ENCODE measurements at places on chromosomes 6 and 20.
A peak's percentile ranks its signal among the peaks of the same experiment; 100 is the strongest.

DNA sequence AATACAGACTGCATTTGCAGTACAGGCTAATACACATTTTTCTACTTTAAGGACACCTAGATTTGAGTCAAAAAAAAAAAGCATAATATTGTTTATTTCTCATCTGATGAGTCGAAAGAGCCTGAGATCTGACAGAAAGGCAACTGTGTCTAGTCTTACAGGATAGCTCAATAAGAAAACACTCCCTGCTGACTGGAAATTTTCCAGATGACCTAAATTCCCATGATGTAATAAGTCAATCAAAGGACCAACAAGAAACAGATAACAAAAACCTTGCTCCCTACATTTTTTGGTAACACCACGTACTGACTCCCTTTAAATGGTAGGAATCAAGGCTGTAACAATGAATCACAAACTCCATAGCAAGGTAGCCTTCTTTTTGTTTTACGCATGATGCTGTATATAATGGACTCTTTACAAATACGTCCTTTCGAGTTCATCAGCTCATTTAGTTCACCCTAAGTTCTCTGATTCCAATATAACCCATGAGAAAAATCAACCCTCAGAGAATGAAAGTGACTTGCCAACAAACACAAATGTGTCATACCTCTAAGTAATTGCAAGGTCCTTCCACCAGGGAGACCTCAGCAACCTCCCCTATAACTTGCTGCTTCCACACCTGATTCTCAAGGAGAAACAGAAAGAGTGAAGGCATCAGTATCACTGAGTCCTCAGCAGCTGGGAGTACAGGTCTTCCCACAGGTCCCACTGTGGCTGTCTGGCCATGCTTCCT, 12.1 kb downstream of the TBX18 start:
- DNase-seq: no peak

GRCh38 chr6:156080371-156080770, 624.7 kb upstream of the NOX3 start:
- no peak for DNase-seq

- no peak for DNase-seq
These were observed 85.5 kb upstream of the HTR1B start for GRCh38 chr6:77548662-77549366.

DNA sequence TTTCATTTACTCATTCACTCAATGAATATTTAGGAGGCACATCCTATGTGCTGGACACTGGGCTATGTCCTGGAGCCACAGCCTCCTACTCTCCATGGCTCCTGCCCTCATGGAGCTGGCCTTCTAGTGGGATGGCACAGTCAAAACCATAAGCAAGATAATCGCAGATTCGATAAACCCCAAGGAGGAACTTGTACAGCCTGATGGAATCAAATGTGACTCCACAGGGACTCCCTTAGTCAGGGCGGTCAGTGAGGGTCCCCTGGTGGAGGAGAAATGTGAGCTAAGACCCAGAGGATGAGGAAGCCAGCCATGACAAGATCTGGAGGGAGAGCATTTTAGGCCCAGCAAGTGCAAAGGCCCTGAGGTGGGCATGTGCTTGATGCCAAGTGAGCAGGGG, 211.9 kb downstream of the PREX1 start:
- DNase-seq: peak; percentile 35

GRCh38 chr6:109311471-109311870, 70.8 kb downstream of the CD164 start:
- DNase-seq: no peak

DNA sequence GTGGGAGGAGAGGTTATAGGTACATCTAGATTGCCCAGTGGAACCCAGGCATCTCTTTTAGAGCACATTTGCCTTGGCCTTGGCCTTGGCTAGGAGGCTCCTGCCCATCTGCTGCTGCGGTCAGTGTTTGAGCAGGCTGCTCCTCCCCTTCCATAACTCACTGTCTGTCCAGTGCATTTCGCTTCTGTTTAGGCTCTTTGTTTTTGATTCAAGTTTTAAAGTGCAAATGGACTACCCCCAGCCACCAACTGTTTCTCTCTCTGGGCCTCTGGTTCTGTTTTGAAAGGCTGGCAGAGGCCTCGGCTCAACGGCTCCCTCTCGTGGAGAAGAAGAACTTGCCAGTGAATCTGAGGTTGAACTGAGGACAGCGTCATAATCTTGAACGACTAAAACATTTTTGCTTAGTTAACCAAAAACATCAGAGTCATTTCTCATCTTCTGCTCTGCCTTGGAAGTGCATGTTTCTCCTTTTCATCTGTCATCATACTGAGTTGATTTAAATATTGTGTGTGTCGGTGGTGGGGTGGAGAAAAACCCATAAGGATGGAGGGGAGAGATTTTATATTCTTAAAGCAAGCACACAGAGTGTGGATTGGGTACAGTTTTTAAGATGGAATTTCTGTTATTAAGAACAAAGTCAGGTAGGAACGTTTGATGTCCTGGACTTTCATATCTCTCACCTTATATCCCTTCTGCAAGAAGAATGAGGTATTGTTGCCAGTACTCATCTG, 171.4 kb downstream of the DTNBP1 start:
- peak; percentile 86 for DNase-seq

- no peak for DNase-seq
These were observed 82.8 kb upstream of the HDAC2 start for GRCh38 chr6:114053791-114054190.

DNA sequence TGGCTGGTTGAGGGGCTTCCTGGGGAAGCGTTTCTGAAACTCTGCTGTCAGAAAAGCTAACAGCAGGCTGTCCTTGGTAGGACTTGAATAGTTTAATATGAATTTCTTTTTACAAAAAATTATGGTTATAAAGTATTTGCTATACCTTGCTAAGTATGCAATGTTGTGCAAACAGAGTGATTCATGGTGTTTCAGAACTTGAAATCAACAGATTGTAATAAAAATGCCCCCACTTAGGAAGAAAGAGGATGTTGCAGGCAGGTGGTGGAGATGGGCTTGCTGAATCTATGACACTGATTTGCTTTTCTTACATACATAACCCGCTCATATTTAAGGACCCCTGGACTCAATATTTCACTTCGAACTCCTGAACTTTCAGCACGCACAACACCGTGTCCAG, 211.6 kb downstream of the THBS2 start:
- no peak for DNase-seq

GRCh38 chr6:150635906-150636514, 36.3 kb downstream of the PLEKHG1 start:
- no peak for DNase-seq

DNA sequence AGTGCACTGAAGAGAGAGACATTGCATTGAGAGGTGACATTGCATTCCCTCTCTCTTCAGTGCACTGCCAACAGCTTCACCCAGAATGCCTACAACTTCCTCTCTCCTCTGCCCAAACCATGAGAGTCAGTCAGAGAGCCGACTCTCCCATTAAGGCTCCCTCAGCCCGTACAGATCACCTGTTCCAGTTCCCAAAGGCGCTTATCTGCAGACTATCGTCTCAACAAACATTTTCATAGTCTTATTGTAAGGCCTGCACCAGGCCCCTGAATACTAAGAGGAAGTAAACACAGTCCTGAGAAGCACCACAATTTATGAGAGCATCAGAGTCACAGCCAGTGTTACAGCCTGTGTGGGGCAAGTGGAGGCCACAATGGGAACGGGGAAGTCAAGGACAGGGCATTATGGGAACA, 53.7 kb downstream of the GFOD1 start:
- DNase-seq: no peak

DNA sequence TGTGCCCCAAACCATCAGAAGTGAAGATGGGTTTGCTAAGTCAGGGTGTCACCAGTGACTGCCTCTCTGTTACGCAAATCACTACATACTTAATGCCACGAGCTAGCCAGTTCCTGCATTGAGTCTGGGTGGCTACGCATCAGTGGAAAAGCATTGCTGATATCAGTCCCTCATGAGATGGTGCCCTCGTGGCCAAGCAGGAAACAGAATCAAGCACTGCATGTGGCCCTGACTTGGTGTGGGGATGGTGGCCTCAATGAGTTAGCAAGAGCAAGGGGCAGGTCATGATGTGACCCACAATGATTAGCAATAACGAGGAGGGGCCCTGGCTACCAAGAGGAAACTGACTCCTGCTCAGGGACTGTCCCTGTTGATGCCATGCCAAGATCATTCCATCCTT, 51.6 kb upstream of the FNDC1 start:
- DNase-seq: no peak

- no peak for DNase-seq
These were observed 33.8 kb upstream of the RREB1 start for GRCh38 chr6:7073821-7074525.

- DNase-seq: no peak
These were observed 36.0 kb upstream of the AKIRIN2 start for GRCh38 chr6:87738000-87738399.

DNA sequence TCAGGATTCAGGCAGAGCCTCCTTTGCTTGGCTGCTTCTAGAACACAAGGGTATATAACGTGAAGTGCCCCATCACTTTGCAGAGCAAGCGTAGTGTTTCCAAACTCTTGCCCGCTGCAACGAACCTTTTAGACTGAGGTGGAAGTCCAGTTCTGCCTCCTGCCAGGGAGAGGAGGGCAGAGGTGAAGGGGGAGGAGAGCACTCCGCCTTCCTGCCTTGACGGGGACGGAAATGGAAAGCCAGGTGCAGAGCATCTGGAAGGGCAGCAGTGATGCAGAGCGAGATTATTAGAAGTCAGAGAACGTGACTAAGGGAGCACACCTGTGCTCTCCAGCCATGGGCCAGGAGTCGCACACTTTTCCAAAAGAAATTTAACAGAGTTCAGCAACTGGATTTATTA, 63.4 kb downstream of the RREB1 start:
- no peak for DNase-seq

GRCh38 chr6:156774863-156775405, 2.2 kb upstream of the ARID1B start:
- DNase-seq: no peak

GRCh38 chr20:51930775-51931174, 128.5 kb upstream of the SALL4 start:
- DNase-seq: no peak

DNA sequence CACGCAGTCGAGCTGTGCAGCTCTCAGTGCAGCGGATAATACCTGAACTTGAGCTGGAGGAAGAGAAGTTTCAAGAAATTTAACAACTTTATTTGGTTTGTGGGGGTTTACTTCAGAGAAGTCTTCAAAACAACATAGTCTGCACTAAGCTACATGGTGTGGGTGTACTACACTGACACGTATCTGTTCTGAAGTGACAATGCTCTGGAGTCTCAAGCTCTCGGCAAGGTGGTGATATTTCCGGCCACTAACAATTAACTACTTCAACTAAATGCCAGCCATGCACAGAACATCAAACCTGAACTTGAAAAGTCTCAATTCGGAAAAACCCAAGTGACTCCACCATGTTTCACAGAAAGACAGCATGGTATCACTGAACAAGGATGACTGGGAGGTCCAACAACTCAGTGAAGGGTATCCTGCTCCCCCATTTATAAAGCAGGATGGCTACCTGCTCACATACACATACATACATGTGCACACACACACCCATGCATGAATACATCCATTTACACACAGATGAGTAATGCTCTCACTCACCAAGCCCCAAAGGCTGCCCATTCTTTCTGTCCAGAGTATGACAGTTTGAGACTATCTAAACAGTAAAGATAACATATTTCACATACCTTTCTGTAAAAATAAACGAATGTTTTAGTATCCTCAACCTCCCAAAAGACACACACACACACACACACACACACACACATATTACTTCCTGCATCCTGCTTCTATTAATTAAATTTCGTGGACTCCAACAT, 15.4 kb upstream of the ANKRD60 start:
- no peak for DNase-seq

- DNase-seq: peak; percentile 66
These were observed 146.2 kb upstream of the ECI2 start for GRCh38 chr6:4281341-4282293.

DNA sequence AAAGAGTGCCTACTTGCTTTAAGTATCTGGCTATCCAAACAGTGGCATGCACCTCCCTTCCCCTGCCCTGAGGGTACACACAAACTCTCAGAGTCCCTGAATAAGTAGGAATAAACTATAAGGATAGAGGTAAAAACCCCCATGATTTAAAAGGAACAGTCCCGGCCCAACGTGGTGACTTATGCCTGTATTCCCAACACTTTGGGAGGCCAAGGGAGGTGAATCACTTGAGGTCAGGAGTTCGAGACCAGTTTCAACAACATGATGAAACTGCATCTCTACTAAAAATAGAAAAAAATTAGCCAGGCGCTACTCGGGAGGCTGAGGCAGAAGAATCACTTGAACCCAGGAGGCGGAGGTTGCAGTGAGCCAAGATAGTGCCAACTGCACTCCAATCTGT, 22.2 kb downstream of the SAMHD1 start:
- DNase-seq: no peak

- DNase-seq: no peak
These were observed 46.4 kb upstream of the DDR1 start for GRCh38 chr6:30837870-30838269.

GRCh38 chr6:139508023-139508422, 133.6 kb upstream of the CITED2 start:
- DNase-seq: no peak

GRCh38 chr6:157054531-157054979, 268.8 kb downstream of the TMEM242 start:
- no peak for DNase-seq

DNA sequence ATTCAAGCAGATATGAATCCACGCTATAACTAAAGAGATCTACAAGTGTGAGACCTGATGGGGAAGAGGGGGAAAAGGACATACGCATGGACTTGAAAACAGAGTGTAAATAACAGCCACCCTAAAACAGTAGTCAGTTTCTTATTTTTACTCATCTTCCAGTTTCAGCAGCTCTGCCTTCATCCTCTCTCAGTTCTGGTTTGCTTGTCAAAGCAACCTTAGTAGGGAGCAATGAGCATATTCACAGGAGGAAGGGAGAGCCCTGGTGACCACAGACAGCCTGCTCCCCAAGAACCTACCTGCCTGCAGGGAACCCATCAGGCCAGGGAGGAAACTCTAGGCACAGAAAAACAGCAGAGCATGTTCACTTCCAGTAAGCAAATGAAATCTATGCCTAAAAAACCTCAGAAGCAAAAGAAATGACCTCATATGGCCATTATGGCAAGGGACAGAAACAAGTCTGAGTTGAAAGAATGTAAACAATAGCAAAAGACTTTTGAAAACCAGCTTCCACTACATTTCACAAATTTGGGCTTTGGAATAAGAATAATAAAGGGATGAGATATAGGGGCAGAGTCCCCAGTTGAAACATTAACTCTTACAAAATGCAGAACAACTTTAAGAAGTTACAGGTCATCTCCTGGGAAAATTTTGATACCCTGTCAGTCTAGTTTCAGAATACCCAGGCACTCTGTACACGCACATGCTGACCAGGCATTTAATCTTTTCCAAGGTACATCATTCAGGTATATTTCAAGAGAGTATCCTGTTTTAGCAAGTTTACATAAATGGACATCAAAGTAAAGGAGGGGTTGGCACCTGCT, 120.8 kb upstream of the BCLAF1 start:
- no peak for DNase-seq

- DNase-seq: no peak
These were observed 259.4 kb upstream of the HSF2 start for GRCh38 chr6:122140031-122140430.
